Activated CD8-positive, alpha-beta memory T cell treated with anti-CD3 and anti-CD28 coated beads, Interleukin-2, amount 10 ng/mL, durations not matched to agents 7 days and 5 days (primary cell): ENCODE measurements at places on chromosomes 7 and 10. TPM values are rescaled to one million over a fixed set of nuclear protein-coding genes. Genes with fewer than 3 reads are reported as not detected.

DNA sequence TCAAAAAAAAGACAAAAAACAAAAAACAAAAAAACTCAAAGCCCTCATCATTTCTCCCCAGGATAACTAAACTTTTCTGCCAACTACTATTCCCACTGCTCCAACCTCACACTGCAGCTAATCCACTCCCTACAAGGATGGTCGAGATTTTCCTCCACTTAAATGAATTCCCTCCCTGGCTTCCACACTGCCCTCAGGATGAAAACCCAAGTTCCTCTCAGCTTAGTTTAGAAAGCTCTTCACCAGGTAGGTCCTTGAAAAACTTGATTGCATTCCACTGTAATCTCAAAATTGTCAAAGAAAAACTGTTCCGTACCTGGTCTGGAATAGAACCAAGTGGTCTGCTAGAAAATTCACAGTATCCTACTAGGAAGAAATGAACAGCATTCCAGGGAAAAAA lies 294.3 kb upstream of the KLF14 start:
- DNase-seq, result no peak

- no peak for DNase-seq
These were observed 75.1 kb downstream of the RELN start for GRCh38 chr7:103914147-103914899.

GRCh38 chr10:48456361-48456804 lies 148.5 kb downstream of the ARHGAP22 start:
- no peak for DNase-seq

DNA sequence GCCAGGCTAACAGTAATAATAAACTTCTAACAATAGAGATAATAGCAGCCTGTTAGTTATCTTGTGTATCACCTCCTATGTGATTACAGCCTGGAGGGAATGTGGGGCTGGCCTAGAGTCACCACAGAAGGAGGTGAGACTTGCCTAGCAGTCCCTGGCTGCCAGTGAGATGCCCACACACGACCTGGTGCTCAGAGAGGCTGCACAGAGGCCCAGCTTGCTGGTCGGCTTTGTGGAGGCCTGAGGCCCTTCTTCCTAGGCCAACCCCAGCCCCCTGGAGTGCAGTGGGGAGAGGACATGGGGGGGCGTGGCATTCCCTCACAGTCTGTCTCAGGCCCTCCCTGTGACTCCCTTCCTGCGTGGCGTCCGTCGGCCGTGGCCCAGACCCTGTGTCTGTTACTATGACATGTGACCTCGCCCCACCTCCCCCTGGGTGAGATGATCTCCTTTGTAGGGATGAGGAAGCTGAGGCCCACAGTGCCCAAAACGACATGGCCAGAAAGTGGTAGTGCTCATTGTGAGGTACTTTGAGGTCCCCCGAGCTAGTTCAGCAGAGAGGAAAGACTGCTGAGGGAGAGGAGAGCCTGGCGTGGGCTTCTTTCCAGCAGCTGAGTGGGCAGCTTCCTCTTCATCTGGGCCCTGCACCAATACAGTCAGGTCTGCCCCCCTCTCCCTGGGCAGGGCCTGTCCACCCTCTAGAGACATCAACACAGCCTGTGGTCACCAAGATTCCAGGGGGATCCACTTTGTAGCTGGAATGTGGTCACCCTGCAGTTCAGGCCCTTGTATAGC lies 29.7 kb downstream of the UNC5B start:
- no peak for DNase-seq

DNA sequence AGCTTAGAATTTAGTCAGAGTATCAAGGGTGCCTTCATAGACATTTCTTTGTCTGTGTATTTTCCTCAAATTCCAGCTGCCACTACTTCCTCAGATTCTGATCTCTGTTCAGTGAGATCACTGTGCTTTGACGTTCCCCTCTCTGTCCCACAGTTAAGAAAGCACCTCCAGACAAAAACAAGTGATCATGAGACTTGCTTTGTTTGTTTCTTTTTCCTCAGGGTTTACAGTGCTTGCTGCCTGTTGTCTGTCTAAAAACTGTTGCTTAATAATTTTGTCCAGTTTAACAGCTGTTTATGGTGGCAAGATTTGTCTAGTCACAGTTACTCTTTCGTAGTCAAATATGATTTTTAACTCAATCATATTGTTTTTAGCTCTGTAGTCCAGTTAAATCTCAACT lies 29.1 kb downstream of the TRUB1 start:
- DNase-seq, result no peak

- no peak for DNase-seq
These were observed 48.4 kb downstream of the INPP5A start for GRCh38 chr10:132585732-132586722.

GRCh38 chr10:115948465-115948864 lies 324.5 kb downstream of the GFRA1 start:
- no peak for DNase-seq

GRCh38 chr7:155589001-155589980 lies 42.9 kb upstream of the CNPY1 start:
- DNase-seq, result no peak

DNA sequence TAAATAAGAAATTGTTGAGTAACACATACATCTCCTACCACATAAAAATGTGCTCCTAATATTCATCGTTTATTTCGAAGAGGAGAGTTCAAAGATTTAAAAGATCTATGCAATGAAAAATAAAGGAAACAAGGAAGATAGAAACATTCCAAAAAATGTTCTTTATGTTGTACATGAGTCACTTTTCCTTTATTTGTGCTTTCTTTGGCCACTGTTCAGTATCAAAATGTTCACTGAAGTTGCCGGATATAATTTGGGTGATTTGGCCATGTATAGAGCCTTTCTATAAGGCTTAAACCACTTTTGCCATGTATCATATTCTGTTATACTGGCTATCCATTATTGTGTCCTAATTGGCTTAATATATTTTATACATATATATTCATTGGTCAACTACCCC lies 62.9 kb upstream of the PRR15 start:
- DNase-seq, result no peak

GRCh38 chr7:102044641-102044983 lies 227.2 kb downstream of the CUX1 start:
- DNase-seq, result no peak

GRCh38 chr7:24786941-24787340 lies 29.7 kb upstream of the GSDME start:
- DNase-seq, result peak; percentile 46

DNA sequence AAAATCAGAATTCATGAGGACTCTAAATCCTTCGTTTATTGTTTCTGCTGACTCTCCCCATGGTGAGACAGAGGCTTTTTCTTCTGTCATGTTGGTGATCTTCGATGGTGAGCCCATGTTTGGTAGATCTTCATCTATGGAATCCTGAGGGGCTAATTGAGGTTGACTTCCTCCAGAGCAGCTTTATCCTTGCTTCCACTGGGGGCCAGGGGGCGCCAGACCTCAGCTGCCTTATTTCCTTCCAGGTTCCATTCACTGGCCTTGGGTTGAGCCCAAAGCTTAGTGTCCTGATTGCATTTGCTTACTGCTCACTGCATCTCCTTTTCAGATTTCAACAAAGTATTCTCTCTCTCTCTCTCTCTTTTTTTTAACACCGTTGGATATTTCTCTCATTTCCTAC lies 80.7 kb downstream of the GCC1 start:
- DNase-seq, result no peak

GRCh38 chr10:21172930-21173801 lies 276.1 kb upstream of the NEBL start:
- no peak for DNase-seq

The ZNF117 gene
- total RNA-seq, result 4.9 TPM

The IL6 gene
- total RNA-seq, result 0.66 TPM

The C10orf105 gene
- 0.26 TPM for total RNA-seq
